Mammary microvascular endothelial cell (primary cell): ENCODE measurements at places on chromosomes 5 and 9. TPM values are rescaled to one million over a fixed set of nuclear protein-coding genes. Genes with fewer than 3 reads are reported as not detected.

The PPIC gene
- total RNA-seq: 32.8 and 37.0 TPM in 2 replicates

The PDLIM4 gene
- 40.4 and 45.8 TPM in 2 replicates for total RNA-seq

The JAKMIP2 gene
- not detected in 2 replicates for total RNA-seq

The PCDHGC5 gene
- total RNA-seq: 0.15 and 0.20 TPM in 2 replicates

The C6 gene
- total RNA-seq: not detected in 2 replicates

The CDC26 gene
- 40.4 and 44.4 TPM in 2 replicates for total RNA-seq

The KIF4B gene
- total RNA-seq: under 0.01 and 0.13 TPM in 2 replicates

The SCGB3A2 gene
- total RNA-seq: not detected in 2 replicates

The PCDHA9 gene
- total RNA-seq: 0.13 TPM in 1 of 2 replicates, not detected in the other

The TMC1 gene
- 0.13 TPM in 1 of 2 replicates, not detected in the other for total RNA-seq

The SYNPO gene
- total RNA-seq: 40.3 and 41.0 TPM in 2 replicates

The PCDHA5 gene
- total RNA-seq: not detected in 2 replicates

The LRRC70 gene
- 18.3 and 19.9 TPM in 2 replicates for total RNA-seq

The INSL4 gene
- not detected in 2 replicates for total RNA-seq

The FOXD4L6 gene
- total RNA-seq: not detected in 2 replicates

The GFI1B gene
- not detected in 2 replicates for total RNA-seq

The ANKRD55 gene
- total RNA-seq: 1.1 and 2.3 TPM in 2 replicates

The PDE8B gene
- total RNA-seq: not detected in 2 replicates

The CDC23 gene
- total RNA-seq: 31.1 and 33.6 TPM in 2 replicates
